ENCODE measurements at places on chromosomes 16 and 17. TPM values are rescaled to one million over a fixed set of nuclear protein-coding genes. Genes with fewer than 3 reads are reported as not detected.

TMC5 gene
- 3.5 TPM for total RNA-seq

ZP2 gene
- total RNA-seq: not detected

KRT38 gene
- not detected for total RNA-seq

ACSM2A gene
- total RNA-seq: not detected

CTRB2 gene
- not detected for total RNA-seq

DCTN5 gene
- total RNA-seq: 47.0 TPM

ACE gene
- total RNA-seq: not detected

EME1 gene
- total RNA-seq: 0.13 TPM

GRAP gene
- total RNA-seq: not detected

ERN1 gene
- total RNA-seq: 22.1 TPM

All from bronchial epithelial cell (primary cell).